RPMI8226 (cell line): ENCODE measurements at places on chromosomes 6 and 20.

- DNase-seq, result no peak
Measured at GRCh38 chr20:13245250-13245723, 24.2 kb downstream of the ISM1 start.

GRCh38 chr6:117449549-117450439, 24.1 kb upstream of the ROS1 start:
- DNase-seq, result peak; percentile 37

DNA sequence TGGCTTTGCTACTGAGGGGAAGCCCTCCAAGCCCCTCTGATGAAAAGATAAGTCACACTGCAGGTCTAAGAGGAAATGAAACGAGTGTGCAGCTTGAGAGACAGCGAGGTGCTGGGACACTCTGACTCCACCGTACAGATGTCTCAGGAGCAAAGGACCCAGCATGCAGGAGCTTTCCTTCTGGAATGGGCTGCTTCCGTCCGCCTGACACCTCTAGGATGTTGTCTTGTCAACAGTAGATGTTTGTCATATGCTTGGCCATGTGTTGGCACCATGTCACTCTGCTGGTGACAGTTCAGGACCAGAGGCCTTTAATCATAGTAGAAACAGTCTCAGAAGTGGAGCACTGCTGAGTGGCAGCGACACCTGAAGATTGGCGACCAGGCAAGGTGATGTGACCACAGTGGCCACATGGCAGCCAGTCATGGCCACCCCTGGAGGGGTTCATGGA, 46.7 kb downstream of the SLC24A3 start:
- no peak for DNase-seq

DNA sequence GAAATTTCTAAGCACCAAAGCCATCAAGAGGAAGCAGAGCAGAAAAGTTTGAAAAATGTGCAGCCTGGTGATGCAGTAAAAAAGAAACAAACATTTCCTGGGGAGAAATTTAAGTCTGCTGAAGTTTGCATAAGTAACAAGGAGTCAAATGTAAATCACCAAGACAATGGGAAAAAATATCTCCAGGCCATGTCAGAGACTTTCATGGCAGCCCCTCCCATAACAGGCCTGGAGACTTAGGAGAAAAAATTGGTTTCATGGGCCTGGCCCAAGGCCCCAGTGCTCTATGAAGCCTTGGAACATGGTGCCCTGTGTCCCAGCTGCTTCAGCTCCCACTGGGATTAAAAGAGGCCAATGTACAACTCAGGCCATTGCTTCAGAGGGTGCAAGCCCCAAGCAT, 30.1 kb upstream of the EPM2A start:
- DNase-seq, result no peak

- DNase-seq, result no peak
Measured at GRCh38 chr6:22732176-22732970, 163.0 kb downstream of the HDGFL1 start.

DNA sequence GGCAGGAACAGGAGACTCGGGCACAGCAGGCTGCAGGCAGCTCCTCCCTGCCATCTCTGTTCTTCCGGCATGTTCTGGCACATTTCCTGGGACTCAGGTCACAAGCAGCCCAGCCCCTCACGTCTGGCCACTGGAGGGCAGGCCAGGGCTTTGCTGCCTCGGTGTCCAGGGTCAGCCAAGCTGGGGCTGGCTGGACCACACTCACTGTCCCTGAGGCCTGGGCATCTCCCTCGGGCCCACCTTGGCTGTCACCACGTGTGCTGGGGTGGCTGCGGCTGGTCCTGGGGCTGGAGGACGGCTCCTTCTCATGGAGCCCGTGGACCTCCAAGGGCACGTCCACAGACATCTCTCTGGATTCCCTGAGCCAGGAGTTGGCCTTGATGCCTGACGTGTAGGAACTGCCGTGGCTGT, 18.5 kb downstream of the FRMD1 start:
- peak; percentile 47 for DNase-seq

- DNase-seq, result peak; percentile 90
Measured at GRCh38 chr6:1604158-1605003, 5.3 kb upstream of the FOXC1 start.

- DNase-seq, result no peak
Measured at GRCh38 chr6:160034036-160034930, 65.4 kb downstream of the IGF2R start.

GRCh38 chr6:163057260-163057659, 329.5 kb downstream of the PACRG start:
- no peak for DNase-seq

DNA sequence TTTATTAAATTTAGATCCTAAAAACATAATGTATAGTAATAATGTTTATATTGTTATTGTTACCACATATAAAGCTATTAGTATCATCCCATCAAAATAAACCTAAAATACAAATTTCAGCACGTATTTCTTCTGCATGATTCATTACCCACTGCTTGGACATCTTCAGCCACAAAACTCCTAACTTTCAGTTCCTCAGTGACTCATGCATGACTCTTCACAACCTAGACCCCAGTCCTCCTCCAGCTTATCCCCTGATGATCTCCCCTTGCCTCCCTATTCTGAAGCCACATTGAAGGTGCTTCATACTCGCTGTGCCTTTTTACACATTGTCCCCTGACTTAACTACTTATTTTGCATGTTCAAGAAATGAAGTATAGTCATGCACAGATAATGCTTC, 11.2 kb upstream of the GPRC6A start:
- no peak for DNase-seq

DNA sequence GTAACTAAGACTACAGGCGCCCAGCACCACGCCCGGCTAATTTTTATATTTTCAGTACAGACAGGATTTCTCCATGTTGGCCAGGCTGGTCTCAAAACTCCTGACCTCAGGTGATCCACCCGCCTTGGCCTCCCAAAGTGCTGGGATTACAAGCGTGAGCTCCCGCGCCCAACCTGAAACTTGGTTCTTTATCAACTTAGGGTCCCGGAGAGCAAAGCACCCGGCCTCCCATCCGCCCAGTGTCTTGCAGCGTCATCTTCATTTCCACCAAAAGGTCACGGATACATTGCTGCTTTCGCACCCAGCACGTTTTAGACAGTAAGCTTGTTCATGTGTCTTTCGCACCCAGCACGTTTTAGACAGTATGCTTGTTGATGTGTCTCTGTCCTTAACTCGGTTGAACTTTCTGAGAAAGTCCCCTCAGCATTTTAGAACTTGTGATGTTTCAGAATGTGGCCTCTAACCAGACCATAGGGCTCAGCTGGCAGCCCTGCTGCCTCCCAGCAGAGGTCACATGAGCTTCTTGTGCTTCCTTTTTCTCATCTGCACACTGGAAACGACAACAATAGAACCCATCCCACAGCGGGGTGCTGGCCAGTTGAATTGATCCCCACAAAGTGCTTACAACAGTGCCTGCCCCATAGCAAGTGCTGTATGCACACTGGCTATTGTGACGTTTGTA, 48.8 kb downstream of the PRR18 start:
- DNase-seq, result peak; percentile 53

DNA sequence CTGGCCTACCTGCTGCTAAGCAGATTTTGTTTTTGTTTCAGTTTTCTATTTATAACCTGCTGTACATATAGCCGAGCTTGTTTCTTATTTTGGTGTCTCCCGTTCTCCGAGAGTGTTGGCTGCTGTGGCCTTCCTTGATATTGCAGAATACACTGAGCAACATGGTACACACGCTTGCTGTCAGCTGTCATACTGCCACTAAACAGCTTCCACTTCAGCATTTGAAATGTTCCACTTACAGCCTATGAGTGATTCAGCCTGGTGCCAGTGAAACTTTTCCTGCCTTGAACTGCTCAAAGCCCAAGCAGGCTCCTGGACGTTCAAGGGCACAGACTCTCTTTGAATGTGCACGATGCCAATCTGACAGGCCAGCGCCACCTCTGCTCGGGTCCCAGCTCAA, 87.1 kb downstream of the PSMG4 start:
- peak; percentile 86 for DNase-seq

DNA sequence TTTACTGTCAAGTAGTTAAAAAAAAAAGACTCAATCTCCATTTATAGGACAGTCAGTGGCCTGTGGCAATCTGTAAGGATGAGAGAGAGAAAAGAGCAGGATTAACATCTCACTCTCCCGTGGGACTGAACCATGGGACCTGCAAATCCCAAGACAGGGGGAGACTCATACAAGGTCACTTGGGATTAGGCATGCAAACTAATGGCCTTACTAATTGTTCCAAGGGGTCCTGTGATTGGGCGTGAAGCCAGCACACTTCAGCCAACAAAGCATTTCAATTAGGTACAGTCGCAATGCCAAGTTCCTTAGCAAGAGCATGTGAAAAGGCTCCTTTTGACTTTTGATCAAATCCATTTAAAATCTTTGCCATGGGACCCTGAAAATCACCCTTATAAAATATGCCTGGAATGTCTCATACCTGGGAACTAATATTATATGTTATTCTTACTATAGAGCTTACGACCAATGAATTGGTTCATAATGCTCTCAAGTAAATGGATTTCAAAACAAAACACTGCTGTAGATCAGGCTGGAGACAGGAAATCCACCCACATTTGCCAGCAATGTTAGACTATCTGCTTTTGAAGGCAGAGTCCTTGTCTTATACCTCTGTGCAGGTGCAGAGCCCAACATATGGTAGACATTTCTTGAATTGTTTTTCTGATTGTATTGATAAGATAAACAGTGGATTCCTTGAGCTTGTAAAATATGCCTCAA, 412.5 kb downstream of the GJA1 start:
- no peak for DNase-seq

- DNase-seq, result no peak
Measured at GRCh38 chr20:16194617-16195360, 378.5 kb downstream of the KIF16B start.

DNA sequence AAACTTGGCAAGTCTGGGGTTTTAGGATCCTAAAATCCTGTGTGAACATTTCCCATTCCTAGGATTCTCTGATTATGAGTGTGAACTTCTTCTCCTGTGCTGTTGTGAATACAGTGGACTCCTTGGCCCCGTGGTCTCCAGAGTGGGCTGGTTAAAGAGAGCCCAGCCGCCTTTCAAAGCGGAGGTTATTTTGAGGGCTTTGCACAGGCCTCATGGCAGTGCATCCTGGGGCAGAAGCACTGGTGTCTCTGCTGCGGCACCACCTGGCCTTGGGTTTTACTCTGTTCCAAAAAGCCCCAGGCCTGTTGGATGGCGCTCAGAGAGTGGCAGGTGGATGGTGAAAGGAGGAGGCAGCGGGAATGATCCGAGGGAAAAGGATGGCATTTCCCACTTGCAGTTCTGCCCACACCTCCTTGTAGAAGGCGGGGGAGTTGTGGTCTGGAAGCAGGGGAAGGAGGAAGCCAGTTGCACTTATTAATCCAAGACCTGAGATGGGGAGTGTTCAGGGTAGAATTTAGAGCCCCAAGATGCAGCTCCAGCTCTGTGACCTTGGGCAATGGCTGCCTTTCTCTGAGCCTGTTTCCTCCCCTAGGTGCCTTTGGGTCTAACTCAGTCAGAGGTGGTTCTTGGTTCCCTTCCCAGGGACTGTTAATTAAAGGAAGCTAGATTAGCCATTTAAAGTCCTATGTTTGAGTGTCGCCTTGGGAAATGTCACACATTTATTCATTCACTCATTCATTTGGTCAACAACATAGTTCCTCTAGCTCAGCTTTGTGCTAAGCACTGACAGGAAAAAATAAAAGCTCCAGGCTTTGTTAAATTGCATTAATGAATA, 22.4 kb downstream of the MMP24 start:
- no peak for DNase-seq

DNA sequence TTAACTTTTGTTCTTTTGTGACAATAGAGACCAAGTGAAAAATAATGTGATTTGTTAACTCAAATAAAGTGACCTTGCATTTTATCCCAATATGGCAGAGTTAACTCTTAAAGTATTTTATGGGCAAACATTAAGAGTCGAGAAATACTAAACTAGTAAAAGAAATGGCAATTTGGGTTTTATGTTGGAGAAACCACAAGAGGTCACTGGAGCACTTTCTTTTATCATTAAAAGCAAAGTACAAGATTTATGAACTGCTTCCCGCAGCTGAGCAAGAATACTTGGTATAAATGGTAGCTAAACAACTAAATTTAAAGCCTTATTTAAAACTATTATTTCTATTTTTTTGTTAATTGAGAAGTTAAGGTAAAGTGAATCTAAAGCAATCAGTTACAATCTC, 33.5 kb upstream of the MCM9 start:
- DNase-seq, result no peak

DNA sequence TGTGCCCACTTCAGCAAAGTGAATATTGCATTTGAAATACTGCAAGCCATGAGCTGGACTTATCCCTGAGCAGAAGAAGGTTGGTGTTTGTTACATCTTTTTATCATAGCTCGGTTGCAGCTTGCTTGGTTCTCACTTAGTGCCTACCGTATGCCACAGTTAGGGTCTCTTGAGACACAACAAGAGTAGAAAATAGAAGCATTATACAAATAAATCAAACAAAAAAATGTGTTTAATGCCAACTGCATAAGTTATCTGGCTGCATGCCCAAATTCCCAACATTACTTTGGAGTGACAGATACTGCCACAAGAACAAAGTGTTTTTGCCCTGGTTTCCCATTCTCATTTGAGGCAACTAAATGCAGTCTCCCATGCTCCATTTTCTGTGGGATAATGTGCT, 53.9 kb upstream of the LAMP5 start:
- no peak for DNase-seq

DNA sequence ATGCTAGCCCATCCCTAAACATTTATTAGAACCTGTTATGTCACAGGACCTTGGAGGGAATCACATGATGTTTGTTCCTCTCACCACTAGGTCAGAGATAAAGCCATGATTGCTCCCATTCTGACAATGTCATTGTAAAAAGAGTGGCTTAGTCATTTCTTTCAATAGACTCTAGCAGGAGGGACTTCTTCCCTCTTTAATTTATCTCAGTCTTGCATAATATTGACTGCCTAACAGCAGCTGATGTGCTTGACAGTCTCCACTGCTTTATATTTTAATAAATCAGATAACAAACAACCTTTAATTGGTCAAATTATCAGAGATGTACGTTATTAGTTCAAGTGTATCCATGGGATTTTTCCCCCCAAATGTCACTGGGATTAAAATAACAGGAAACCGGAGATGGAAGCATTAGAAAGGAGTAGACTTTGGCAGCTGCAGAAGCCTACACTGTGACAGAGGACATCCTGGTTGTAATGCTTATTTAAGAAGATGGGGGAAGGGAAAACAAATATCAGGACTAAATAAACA, 39.6 kb downstream of the LAMA4 start:
- no peak for DNase-seq

GRCh38 chr6:27669295-27669623, 196.4 kb upstream of the ZNF184 start:
- DNase-seq, result no peak

GRCh38 chr6:163092876-163093275, 321.6 kb upstream of the QKI start:
- no peak for DNase-seq

DNA sequence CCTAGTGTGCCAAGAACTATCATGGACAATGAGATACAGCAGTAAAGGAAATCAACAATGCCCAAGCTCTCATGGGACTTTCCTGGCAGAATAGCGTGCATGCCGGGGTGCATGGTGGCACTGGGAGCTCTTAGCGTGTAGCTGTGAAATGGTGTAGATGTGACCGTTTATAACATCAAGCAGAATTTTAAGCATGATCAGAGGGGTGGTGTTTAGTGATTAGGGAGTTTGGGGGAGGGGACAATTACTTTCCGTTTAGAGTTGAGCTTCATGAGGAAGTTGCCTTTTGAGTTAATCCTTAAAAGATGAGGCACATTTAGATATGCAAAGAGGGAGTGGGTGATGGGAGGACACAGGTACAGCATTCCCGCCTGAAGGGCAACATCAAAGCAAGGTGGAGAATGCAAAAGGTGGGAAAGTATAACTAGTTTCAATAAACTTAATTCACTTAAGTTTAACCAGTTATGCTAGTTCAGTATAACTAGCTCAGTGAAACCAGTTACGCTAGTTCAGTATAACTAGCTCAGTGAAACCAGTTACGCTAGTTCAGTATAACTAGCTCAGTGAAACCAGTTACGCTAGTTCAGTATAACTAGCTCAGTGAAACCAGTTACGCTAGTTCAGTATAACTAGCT, 661.6 kb downstream of the QKI start:
- DNase-seq, result no peak
